CD8-positive, alpha-beta memory T cell (primary cell): ENCODE measurements at places on chromosomes 4 and X.
A peak's percentile ranks its signal among the peaks of the same experiment; 100 is the strongest.

- DNase-seq = no peak
- no peaks in the 10 kb centered on the region for H3K36me3 ChIP-seq
- H3K4me3 ChIP-seq = no peak overlapping the region
- no peak overlapping the region for H3K27ac ChIP-seq
These were observed 72.7 kb upstream of the BOD1L1 start for GRCh38 chr4:13700021-13700857.

- no peaks in the 10 kb centered on the region for H3K36me3 ChIP-seq
- H3K27me3 ChIP-seq = no peaks in the 10 kb centered on the region
These were observed 807 bp downstream of the HMX1 start for GRCh38 chr4:8870647-8871416.

DNA sequence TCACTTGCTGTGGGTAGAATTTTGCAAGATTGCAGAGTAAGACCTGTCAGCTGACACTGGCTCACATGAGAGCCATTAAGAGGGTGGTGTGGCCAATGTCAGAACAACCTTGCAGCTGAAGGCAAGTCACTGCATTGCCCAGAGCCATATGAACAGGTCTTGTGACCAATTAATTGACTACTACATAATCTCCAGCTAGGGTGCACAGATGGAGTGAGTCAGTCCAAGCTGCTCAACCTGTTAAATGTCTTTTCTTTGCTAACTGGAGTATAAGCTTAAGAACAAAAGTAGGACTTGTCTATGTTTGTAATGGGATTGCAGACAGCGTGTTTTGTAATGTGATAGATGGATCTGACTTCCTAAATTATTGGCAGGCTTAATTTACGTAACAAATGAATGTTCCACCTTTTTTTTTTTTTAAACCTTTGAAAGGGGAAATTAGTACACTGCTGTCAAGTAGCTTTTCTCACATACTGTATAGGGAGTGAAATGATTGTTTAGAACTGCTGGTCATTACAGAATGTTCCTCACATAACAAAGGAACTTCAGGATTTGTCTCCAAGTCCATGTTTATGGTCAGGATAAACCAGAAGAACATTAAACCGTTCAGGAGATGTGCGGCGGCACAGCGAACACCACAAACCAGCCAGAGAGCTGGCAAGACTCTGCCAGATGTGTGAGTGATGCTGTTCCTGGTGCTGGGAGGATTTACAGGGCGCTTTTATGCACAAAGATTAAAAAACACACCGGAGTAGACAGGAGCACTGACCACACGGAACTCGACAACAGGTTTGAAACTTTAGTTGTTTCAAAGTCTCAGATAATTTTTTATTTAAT lies 37.0 kb downstream of the FNIP2 start:
- no peak overlapping the region for H3K4me3 ChIP-seq
- peaks cover 14% of the 10 kb centered on the region for H3K4me1 ChIP-seq
- H3K36me3 ChIP-seq = no peaks in the 10 kb centered on the region

DNA sequence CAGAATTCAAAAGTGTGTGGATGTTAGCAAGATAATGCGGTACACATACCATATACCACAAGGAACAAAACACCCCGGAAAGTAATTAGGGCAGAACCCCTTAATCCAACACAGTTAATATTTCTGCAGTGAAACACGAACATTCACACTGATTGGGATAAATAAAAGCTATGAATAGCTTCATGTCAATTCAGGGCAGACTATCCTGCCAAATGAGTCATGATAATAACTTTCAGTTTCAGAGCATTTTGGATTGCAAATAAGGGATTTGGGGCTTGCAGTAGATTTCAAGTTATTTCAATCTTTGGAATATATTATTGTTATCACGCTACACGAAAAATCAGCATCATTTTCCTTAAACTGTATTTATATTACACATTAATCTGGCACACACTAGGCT lies 24.3 kb downstream of the IRF2 start:
- H3K4me3 ChIP-seq = no peak overlapping the region
- DNase-seq = no peak
- peaks cover 92% of the 10 kb centered on the region for H3K4me1 ChIP-seq
- no peaks in the 10 kb centered on the region for H3K27me3 ChIP-seq
- no peaks in the 10 kb centered on the region for H3K36me3 ChIP-seq
- H3K27ac ChIP-seq = no peak overlapping the region

- no peaks in the 10 kb centered on the region for H3K36me3 ChIP-seq
- no peaks in the 10 kb centered on the region for H3K27me3 ChIP-seq
- H3K4me1 ChIP-seq = no peaks in the 10 kb centered on the region
- H3K4me3 ChIP-seq = no peak overlapping the region
These were observed 25.1 kb upstream of the SH3RF1 start for GRCh38 chr4:169295822-169296221.

- H3K27me3 ChIP-seq = no peaks in the 10 kb centered on the region
- no peak overlapping the region for H3K4me3 ChIP-seq
- DNase-seq = no peak
- H3K4me1 ChIP-seq = no peaks in the 10 kb centered on the region
- no peak overlapping the region for H3K27ac ChIP-seq
- H3K36me3 ChIP-seq = no peaks in the 10 kb centered on the region
These were observed 457.2 kb downstream of the NLGN4X start for GRCh38 chrX:5771441-5771840.

DNA sequence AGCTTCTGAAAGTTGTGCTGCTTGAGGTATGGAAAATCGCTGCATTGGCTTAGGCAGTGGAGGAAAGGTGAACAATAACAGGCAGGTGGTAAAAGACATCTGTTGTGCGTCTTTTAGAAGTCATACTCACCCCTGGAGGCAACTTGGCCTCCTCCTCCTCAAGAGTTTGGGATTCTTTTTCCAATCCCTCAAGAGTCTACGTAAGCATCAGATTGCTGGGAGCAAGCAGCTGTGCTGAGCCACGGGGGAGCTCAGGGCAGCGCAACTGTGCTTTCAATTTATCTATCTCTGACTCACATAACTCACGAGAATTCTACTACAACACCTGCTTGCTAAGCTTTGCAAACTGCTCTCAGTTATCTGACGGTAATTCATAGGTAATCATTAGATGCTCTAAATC lies 6.4 kb upstream of the RBMX2 start:
- no peaks in the 10 kb centered on the region for H3K27me3 ChIP-seq
- no peaks in the 10 kb centered on the region for H3K4me1 ChIP-seq
- H3K36me3 ChIP-seq = no peaks in the 10 kb centered on the region
- H3K4me3 ChIP-seq = no peak overlapping the region
- no peak for DNase-seq

GRCh38 chr4:52850406-52851124 lies 11.6 kb upstream of the RASL11B start:
- no peak overlapping the region for H3K27ac ChIP-seq
- H3K27me3 ChIP-seq = no peaks in the 10 kb centered on the region
- H3K4me1 ChIP-seq = no peaks in the 10 kb centered on the region
- H3K4me3 ChIP-seq = no peak overlapping the region

GRCh38 chrX:85379174-85379907 lies at the start of gene POF1B:
TSS of gene POF1B (minus strand) at chrX:85379665. CDS start at chrX:85379454, 211 bp downstream.
- H3K27ac ChIP-seq = no peak within 1 kb of the TSS
- H3K36me3 ChIP-seq = no peaks in the 10 kb centered on the region
- H3K27me3 ChIP-seq = no peaks in the 10 kb centered on the region
- DNase-seq = no peak

- peak overlapping the region; percentile 20 for H3K4me3 ChIP-seq
- no peaks in the 10 kb centered on the region for H3K36me3 ChIP-seq
- no peaks in the 10 kb centered on the region for H3K27me3 ChIP-seq
- H3K4me1 ChIP-seq = peaks cover 25% of the 10 kb centered on the region
These were observed 36.8 kb upstream of the TNIP3 start for GRCh38 chr4:121200795-121201472.

- H3K27me3 ChIP-seq = no peaks in the 10 kb centered on the region
- peaks cover 9% of the 10 kb centered on the region for H3K36me3 ChIP-seq
- DNase-seq = no peak
- no peak overlapping the region for H3K4me3 ChIP-seq
These were observed 5.8 kb downstream of the MAEA start for GRCh38 chr4:1295405-1296055.

DNA sequence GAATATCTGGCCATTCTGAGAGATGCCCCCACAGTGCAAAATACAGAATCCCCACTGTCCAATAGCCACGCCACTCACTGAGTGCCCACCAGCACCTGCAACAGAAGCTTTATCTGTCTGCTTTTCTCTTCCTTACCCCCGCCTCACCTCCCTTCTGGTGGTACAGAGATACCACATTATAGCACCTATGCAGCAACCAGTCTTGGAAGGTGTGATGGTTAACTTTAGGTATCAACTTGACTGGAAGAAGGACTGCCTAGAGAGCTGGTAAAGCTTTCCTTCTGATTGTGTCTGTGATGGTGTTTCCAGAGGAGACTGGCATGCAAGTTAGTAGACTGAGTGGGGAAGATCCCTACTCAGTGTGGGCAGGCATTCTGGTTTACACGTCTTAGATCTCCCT lies 61.8 kb upstream of the TXK start:
- H3K36me3 ChIP-seq = no peaks in the 10 kb centered on the region
- no peak overlapping the region for H3K4me3 ChIP-seq
- no peak for DNase-seq
- H3K4me1 ChIP-seq = no peaks in the 10 kb centered on the region
- H3K27me3 ChIP-seq = no peaks in the 10 kb centered on the region

DNA sequence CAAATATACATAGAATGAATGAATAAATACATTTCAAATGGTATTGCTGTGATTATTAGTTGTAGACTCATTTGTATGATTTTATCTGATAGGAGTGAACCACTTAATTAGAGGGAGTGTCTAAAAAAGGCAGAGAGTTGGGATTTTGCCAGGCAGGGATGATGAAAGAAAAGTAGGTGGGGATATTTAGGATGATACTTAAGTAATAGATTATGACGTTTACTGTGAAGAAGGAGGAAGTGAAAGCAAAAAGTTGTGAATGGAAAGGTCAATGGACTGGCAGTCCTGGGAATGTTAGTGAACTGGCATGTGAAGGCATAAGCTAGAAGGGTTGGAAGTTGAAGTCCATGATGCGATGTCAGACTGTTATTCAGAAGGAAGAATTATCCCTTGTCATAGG lies 917.1 kb downstream of the RAPGEF2 start:
- H3K4me1 ChIP-seq = no peaks in the 10 kb centered on the region
- H3K27me3 ChIP-seq = no peaks in the 10 kb centered on the region
- no peak for DNase-seq
- H3K4me3 ChIP-seq = no peak overlapping the region
- no peaks in the 10 kb centered on the region for H3K36me3 ChIP-seq

- no peak overlapping the region for H3K27ac ChIP-seq
- no peaks in the 10 kb centered on the region for H3K27me3 ChIP-seq
- DNase-seq = no peak
These were observed 92.2 kb upstream of the GATB start for GRCh38 chr4:151853034-151853433.

DNA sequence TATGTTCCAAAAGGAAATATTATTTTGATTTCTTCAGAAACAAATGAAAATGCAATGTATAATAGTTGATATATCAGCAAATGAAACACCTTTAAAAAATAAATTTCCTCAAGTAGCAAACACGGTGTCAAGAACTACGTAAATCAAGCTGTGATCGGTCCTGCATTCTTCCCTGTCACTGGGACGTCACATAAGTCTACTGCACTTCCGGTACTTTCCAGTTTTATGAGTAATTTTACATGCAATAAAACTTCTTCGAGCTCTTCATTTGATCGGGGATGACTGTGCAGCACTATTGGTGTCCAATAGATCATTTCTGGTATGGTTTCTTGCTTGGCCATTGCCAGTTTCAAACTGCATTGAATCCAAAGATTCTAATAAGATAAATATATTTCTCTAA lies 114.0 kb upstream of the VEGFC start:
- H3K27ac ChIP-seq = no peak overlapping the region
- H3K4me1 ChIP-seq = no peaks in the 10 kb centered on the region
- H3K4me3 ChIP-seq = no peak overlapping the region
- no peak for DNase-seq
- H3K27me3 ChIP-seq = no peaks in the 10 kb centered on the region

GRCh38 chr4:48939785-48940184 lies 33.2 kb upstream of the OCIAD2 start:
- H3K36me3 ChIP-seq = no peaks in the 10 kb centered on the region
- H3K4me1 ChIP-seq = peaks cover 8% of the 10 kb centered on the region
- H3K27me3 ChIP-seq = no peaks in the 10 kb centered on the region
- H3K27ac ChIP-seq = no peak overlapping the region
- DNase-seq = no peak
- H3K4me3 ChIP-seq = no peak overlapping the region

- no peaks in the 10 kb centered on the region for H3K36me3 ChIP-seq
- DNase-seq = no peak
- no peak overlapping the region for H3K4me3 ChIP-seq
These were observed 56.7 kb downstream of the ANK2 start for GRCh38 chr4:113106108-113106507.

GRCh38 chr4:16233569-16234177 lies 7.4 kb upstream of the TAPT1 start:
- no peak overlapping the region for H3K27ac ChIP-seq
- H3K27me3 ChIP-seq = no peaks in the 10 kb centered on the region
- no peaks in the 10 kb centered on the region for H3K36me3 ChIP-seq
- H3K4me1 ChIP-seq = no peaks in the 10 kb centered on the region
- H3K4me3 ChIP-seq = no peak overlapping the region

GRCh38 chrX:45669715-45670340 lies 469.2 kb upstream of the DIPK2B start:
- no peaks in the 10 kb centered on the region for H3K27me3 ChIP-seq
- H3K4me3 ChIP-seq = no peak overlapping the region
- no peaks in the 10 kb centered on the region for H3K4me1 ChIP-seq
- DNase-seq = no peak
- H3K27ac ChIP-seq = no peak overlapping the region

DNA sequence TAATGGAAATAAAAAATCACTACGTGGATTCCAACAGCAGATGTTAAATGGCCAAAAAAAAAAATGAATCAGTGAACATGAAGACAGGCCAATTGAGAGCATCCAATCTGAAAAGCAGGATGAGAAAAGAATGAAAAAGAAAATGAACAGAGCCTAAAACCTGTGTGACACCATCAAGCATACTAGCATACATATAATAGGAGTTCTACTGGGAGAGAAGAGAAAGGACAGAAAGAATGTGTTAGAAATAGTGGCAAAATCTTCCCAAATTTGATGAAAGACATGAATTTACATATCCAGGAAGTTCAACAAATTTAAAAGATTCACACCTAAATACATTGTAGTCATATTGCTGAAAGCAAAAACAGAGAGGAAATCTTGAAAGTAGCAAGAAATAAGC lies 76.4 kb downstream of the CCDC160 start:
- no peak overlapping the region for H3K27ac ChIP-seq
- H3K27me3 ChIP-seq = no peaks in the 10 kb centered on the region
- H3K36me3 ChIP-seq = no peaks in the 10 kb centered on the region
- H3K4me3 ChIP-seq = no peak overlapping the region

DNA sequence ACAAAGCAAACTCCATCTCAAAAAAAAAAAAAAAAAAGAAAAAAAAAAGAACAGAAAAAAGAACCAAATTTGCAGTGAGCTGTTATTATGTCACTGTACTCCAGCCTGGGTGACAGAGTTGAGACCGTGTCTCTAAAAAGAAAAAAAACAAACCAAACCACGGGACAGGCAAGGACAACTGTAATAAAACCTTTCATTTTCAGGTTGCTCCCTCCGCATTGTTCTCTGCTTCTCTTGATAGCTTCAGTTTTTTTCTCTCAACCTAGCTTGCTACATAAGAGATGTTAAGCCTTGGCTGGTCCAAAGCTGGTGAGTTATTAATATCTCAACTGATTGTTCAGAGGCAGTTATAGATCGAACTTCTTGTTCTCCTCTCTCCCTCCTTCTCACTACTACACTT lies 23.1 kb upstream of the ELF2 start:
- no peak for DNase-seq
- no peaks in the 10 kb centered on the region for H3K36me3 ChIP-seq
- no peaks in the 10 kb centered on the region for H3K4me1 ChIP-seq
- no peak overlapping the region for H3K4me3 ChIP-seq
- no peak overlapping the region for H3K27ac ChIP-seq
